ENCODE measurements at places on chromosomes 3 and 15.

DNA sequence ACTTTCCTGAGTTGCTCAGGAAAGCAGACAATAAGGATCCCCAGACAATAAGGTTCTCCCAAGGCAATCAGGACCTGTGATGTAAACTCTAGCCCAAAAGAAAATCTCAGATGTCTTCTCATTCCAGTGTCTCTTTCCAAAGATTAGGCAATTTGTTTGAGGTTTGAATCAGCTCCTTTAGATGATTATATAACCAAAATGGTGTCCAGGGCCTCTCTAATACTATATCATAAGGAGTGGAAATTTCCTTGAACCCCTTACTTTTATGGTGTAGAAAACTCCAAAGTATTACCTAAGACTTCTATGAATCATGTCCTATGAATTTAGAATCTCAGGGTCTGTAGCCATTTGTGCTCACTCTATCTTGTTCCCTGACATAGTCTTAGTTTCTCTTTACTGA, 65.9 kb downstream of the GPR176 start:
- peak; percentile 65 for DNase-seq

DNA sequence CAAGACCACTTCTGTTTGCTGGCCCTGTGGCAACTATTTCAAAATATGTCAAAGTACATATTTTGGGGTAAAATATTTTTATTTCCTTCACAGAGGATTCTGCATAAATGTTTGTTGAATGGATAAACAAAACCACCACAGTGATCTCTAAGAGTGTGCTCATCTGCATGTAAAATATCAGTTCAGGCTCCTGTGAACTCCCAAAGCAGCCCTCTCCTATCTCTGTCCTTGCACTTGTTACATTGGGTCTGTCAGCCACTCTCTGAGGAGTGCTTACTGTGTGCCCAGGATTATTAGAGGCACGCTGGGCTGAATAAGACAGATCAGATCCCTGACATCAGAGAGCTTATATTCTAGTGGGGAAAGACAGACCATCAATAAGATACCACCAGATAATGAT, 27.1 kb downstream of the IQCH start:
- DNase-seq: no peak

- no peak for DNase-seq
Measured at GRCh38 chr3:122875547-122876127, 80.8 kb downstream of the SLC49A4 start.

DNA sequence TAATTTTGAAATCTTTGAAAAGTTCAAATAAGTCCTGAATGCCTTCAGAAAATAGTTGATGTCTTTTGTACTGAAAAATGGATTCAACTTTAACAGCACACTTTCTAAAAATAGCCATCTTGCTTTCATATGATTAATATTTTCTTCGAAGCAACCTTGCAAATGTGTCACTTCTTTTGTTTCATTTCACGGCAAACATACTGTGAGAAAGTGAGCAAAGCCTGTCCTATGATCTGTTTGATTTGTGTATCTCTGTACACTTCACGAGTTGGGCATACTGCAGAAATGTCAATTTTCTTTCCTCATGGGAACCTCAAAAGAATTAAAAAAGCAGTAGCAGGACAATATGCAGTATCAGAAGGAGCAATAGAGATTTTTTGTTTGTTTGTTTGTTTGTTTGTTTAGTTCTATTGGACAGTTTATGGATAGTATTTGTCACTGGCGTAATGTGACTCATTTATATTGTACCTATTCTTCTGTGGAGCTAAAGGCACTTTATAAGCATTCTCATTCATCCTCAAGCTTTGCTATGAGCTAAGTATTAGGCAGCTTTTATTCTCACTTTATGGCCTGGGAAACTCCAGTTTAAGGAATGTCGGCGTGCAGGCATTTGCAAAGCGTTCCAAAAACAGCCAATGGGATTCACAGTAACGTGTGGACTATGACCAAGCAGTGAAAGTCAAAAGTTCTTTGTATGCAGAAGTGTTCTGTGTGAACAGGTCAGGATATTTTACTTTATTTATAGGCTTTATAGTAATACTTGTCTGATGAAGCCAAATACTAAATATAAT, 572.0 kb downstream of the NAALADL2 start:
- DNase-seq: peak; percentile 44

DNA sequence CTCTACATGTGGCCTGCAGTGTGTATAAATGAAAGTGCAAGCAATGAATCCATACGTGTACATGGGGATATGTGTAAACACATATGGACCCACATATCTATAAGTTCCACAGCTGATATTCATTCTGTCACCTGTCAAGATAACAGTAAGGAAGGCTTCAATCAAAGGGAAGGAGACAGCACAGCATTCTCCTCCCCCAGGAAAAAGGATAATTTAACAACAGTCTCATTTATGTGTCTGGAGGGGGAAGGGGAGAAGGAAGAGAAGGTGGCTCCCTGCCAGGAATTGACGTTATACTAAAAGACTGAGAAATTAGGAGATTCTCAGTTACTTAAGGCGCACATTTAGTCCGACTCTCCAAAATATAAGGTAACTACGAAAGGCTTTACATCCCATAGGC, 345.9 kb downstream of the FOXP1 start:
- DNase-seq: no peak

DNA sequence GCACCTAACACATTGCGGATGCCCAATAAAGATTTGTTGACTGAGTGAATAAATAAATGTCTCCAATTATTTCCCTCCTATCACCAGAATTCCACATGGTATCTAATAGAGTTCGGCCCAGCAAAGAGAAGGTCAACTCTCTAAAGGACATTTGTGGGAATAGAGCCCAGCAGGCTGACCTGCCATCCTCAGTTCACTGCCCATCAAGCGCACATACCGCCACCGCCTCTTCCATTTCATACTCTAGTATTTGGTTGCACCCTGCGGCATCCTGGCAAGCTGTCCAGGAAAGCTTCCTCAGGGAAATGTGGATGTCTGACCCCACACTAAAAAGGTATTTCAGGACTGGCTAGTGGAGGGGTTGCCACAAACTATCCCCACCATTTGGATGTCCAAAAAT, 29.8 kb upstream of the DLG1 start:
- DNase-seq: no peak

GRCh38 chr3:122497425-122497824, 17.3 kb downstream of the KPNA1 start:
- peak; percentile 87 for DNase-seq

GRCh38 chr3:53794597-53794996, 51.6 kb downstream of the CHDH start:
- peak; percentile 60 for DNase-seq

- DNase-seq: peak; percentile 55
Measured at GRCh38 chr15:93983526-93983925, 247.8 kb upstream of the MCTP2 start.

- peak; percentile 46 for DNase-seq
Measured at GRCh38 chr15:88797663-88798339, 5.4 kb upstream of the ACAN start.

DNA sequence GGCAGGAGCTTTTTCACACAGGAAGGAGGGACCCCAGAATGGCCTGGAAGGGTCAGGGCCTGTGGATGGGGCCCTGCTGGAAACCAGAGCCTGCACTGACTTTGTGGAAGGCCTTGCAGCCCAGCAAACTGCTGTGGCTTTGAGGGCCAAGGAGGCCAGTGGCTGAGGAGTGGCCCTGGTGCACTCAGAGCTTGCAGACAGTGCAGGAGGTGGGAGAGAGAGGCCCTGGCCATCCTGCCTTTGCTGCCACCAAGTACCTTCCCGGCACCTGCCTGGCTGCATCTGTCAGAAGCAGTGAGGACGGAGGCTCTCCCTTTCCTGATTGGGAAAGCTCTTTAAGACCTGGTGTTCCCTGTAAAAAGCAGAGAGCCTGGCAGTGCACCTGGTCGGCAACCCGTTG, 6.4 kb downstream of the PSTPIP1 start:
- DNase-seq: no peak

All from fibroblast of skin of right biceps (primary cell).